ENCODE measurements at places on chromosomes 3 and 15.

- no peak for DNase-seq
Observed at GRCh38 chr3:45100981-45101407, 45.2 kb downstream of the CDCP1 start.

DNA sequence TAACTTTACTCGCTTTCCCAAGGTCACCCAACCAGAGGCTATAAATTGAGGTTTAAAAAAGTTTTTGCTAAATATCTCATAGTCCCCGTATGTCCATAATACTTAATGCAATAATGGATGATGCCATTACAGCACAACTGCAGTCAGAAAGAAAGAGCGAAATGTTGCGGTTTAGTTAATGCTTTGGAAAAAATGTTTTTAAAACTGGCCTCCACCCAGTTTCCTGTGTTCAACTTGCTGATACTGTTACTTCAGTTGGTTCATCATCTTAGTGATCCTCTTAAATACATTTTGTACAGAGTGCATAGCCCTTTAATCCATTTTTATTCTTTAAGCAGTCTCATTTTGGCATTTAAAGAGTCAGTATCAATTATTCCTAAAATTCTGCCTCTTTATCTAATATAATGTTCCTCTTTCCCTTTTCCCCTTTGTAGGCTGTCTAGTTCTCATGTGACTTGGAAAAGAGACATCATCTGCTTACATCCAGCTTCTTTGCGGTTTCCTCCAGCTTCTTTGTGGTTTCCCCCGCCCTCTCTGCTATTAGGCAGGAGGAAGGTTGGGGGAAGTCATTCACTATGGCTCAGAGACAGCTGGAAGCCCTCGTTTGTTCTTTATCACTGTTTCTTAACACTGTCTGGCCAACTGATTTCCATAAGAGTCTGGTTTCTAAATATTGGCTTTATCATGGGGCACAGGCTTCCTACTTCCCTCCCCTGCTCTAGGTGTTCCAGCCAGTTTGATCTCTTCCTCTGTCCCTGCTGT is 154.3 kb downstream of the GOLIM4 start:
- DNase-seq = peak; percentile 8

- DNase-seq = no peak
Observed at GRCh38 chr3:138467931-138468330, 33.5 kb downstream of the ESYT3 start.

GRCh38 chr15:86139828-86140227 is 60.2 kb downstream of the AGBL1 start:
- no peak for DNase-seq

- no peak for DNase-seq
Observed at GRCh38 chr3:67657192-67657591, 2.8 kb upstream of the SUCLG2 start.

DNA sequence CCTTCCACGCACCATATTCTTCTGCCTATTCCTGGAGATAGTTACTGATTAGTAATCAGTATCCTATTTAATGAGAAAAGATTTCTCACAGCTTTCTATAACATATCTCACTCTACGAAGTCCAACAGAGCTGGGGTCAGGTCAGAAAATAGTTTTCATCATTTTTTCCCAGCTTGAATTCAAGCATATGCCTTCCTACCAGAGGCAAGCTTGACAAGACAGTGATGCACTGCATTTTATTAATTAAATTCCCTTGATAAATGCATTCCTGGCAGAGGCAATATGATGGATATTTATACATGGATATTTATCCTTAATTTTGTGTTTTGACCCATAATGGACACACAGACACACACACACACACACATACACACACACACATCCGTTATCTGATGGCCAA is 961.4 kb downstream of the EPHA3 start:
- DNase-seq = no peak

- no peak for DNase-seq
Observed at GRCh38 chr3:13277860-13278531, 142.1 kb downstream of the NUP210 start.

DNA sequence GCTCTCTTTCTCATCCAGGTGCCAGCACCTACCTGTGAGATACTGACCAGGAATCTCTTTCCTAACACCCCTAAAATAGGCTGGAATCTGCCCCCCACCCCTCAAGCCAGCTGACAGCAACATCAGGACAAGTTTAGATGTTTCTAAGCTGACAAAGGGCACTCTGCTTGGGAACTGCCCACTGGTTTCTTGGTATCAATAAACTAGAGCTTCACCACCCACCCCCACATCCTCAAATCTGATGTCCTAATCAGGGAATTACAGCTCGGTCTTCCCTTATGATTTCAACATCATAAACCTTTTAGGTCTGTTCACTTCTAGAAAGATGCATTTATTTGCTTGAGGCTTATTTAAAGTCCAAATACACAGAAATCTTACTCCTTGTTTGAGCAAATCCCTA is 34.7 kb downstream of the CEP19 start:
- DNase-seq = no peak

GRCh38 chr3:111571907-111572460 is 23.2 kb downstream of the ZBED2 start:
- DNase-seq = no peak

DNA sequence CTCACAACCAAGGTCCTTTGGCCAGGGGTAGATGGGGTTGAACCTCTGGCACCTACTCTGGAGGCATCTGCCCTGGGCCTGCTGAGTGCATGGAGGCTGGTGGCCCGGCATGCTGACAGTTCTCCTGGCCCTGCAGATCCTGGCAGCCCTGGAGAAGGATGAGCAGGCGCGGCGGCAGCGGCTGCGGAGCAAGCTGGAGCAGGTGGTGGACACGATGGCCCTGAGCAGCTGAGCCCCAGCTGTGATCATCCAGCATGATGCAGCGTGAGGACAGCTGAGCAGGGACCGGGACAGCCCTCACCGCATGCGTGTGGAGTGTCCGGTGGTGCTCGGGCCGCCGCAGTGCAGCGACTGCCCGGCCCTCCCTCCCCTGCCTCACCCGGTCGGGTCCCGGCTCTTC is 50.9 kb downstream of the PLXNA1 start:
- no peak for DNase-seq
